ENCODE measurements at places on chromosomes 7 and 10.

DNA sequence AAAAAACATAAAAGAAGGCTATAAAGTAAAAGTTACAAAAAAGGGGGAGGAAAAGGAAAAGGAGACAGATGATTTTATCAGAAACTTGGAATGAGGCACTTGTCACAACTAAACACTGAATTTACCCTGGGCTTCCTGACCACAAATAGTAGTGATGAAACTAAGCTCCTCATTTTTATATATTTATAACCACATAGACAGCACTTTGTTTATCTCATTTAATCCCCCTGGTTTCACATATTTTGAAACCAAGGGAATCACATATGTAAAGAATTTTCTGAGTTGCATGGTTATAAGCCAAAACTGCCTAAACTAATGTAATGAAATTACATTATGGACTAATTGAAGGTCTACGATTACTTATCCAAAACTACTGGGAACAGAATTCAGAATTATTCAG lies 39.6 kb upstream of the MET start:
- H3K27ac ChIP-seq, result no peak overlapping the region
- no peaks in the 10 kb centered on the region for H3K36me3 ChIP-seq
- no peak overlapping the region for H3K4me3 ChIP-seq

DNA sequence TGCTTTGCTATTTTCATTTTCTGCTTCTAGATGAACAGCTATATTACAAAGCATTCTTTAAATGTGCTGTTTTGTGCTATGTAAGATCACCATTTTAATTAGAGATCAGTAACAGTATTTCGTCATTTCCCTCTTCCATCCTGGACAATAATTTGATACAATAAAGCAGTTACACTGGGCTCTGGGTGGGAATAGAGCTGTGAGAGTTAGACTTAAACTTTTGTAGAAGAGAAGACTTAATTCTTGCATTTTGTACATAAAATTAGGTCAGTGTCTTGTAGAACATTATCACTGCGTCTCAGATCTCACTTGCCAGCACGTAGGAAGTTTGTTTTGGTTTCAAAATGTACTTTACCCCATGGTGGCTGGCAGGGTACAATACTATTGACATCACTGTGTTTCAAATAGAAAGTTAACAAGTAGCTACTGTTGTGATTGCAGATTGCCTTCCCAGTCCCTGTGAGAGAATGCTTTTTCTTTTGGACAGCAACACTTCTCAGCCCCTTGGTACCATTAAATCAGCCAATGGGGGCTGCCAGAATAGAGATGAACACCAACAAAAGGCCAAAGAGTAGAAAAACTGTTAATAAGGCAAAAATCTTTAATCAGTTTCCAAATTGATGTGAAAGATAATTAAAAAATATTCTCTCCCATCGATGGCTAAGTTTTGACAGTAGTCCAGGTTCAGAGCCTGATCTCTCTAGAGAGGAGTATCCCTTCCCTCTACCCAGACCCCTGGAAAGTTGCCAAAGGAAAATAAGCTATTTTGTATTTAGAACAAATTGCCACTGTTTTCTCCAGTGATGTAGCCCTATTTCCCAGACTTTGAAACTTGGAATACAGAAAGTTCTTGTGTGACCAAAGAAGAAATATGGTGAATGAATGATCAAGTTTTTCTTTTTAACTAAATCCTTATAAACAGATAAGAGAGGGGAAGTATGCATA lies 35.1 kb downstream of the SMNDC1 start:
- no peak overlapping the region for H3K27ac ChIP-seq
- H3K27me3 ChIP-seq, result no peaks in the 10 kb centered on the region
- no peak overlapping the region for H3K4me3 ChIP-seq
- DNase-seq, result no peak
- peaks cover 7% of the 10 kb centered on the region for H3K4me1 ChIP-seq

- no peaks in the 10 kb centered on the region for H3K4me1 ChIP-seq
- no peak overlapping the region for H3K4me3 ChIP-seq
- DNase-seq, result no peak
- H3K36me3 ChIP-seq, result no peaks in the 10 kb centered on the region
- no peaks in the 10 kb centered on the region for H3K27me3 ChIP-seq
Observed at GRCh38 chr7:78130446-78131215, 332.1 kb downstream of the PHTF2 start.

GRCh38 chr7:1651031-1651446 lies 19.0 kb upstream of the ELFN1 start:
- H3K36me3 ChIP-seq, result no peaks in the 10 kb centered on the region
- H3K27me3 ChIP-seq, result peaks cover 6% of the 10 kb centered on the region
- H3K4me3 ChIP-seq, result no peak overlapping the region
- no peak overlapping the region for H3K27ac ChIP-seq
- no peaks in the 10 kb centered on the region for H3K4me1 ChIP-seq
- no peak for DNase-seq

GRCh38 chr7:141339603-141340002 lies 211.6 kb upstream of the AGK start:
- no peaks in the 10 kb centered on the region for H3K36me3 ChIP-seq
- no peaks in the 10 kb centered on the region for H3K4me1 ChIP-seq
- H3K4me3 ChIP-seq, result no peak overlapping the region
- H3K27ac ChIP-seq, result no peak overlapping the region
- H3K27me3 ChIP-seq, result no peaks in the 10 kb centered on the region
- no peak for DNase-seq

GRCh38 chr7:54969208-54969967 lies 49.4 kb upstream of the EGFR start:
- no peaks in the 10 kb centered on the region for H3K4me1 ChIP-seq
- H3K36me3 ChIP-seq, result no peaks in the 10 kb centered on the region
- no peaks in the 10 kb centered on the region for H3K27me3 ChIP-seq

GRCh38 chr7:121198502-121198901 lies 130.3 kb upstream of the WNT16 start:
- H3K27ac ChIP-seq, result no peak overlapping the region
- no peak overlapping the region for H3K4me3 ChIP-seq
- no peaks in the 10 kb centered on the region for H3K4me1 ChIP-seq
- no peaks in the 10 kb centered on the region for H3K27me3 ChIP-seq

- no peak for DNase-seq
- no peaks in the 10 kb centered on the region for H3K4me1 ChIP-seq
- no peak overlapping the region for H3K4me3 ChIP-seq
- no peak overlapping the region for H3K27ac ChIP-seq
- no peaks in the 10 kb centered on the region for H3K36me3 ChIP-seq
Observed at GRCh38 chr10:130372222-130372621, 236.0 kb downstream of the GLRX3 start.
